ENCODE measurements at places on chromosomes 3 and 15.

GRCh38 chr15:81161160-81161673, 27.1 kb downstream of the CFAP161 start:
- no peak for DNase-seq

DNA sequence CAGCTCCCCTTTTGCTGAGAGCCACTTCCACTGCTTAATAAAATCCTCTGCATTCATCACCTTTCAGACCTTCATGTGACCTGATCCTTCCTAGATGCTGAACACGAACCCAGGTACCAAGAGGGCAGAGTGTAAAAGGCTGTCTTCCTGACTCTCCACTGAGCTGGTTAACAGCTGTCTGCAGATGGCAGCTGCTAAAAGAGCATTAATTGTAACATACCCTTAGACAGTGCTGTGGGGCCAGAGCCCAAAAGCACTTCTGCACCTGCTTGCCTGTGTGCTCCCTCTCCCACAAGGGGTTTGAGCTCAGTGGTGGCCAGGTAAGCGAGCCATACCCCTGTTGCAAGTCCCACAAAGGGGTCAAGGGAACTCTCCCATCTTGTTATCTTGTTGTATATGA, 187.3 kb downstream of the UBE2E2 start:
- no peak for DNase-seq

DNA sequence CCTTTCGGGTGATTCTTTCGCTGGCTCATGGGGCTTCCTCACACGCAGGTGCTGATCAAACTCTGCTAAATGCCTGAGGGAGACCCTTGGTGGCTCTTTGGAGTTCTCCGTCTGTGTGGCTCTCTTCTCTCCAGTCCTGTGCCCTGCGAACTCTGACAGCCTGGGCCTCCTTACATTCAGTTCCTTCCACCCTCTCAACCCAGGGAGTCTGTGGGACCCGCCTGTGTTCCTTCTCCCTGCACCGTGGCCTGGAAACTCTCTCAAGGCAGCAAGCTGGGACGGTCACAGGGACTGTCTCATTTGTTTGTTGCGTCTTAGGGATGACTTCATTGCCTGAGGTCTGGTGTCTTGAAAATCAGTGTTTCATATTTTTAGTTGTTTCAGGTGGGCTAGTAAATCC, 37.0 kb upstream of the CORO2B start:
- no peak for DNase-seq

GRCh38 chr3:35137612-35138011, 501.7 kb upstream of the ARPP21 start:
- DNase-seq = no peak

DNA sequence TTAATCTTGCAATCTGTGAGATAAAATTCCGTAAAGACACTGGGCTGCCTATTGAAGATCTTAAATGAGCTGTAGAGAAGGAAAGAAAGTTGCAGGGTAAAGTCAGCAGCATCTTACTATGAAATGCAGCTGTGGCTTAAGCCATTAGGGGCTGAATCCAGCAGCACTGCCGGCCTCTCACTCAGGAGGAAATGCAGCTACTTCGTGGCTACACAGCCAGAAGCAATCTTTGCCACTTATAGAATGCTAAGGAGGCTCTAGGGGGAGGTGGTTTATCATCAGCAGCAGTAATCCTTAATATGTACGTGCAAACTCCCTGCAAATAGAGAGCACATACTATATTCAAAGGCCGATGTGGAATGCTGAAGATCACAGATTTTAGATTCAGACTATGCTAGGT, 19.1 kb upstream of the MCTP2 start:
- no peak for DNase-seq

DNA sequence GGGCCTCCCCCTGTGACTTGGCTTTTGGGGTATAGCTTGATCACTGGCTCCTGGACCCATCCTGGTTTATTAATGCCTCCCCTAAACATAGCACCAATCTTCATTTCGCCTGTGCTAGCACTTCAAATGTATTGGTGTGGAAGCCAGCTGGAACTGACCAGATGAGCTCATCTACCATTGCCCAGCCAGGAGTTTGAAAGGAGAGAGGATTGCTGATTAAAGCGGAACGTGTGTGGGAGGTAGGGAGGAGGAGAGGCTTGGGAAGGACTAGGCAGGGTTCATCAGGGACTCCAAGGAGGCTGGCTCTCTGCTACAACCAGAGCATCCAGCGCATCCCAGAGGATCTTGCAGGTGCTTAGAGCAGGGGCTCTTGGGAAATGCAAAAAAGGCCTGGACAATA, 34.4 kb upstream of the TLE3 start:
- DNase-seq = no peak

DNA sequence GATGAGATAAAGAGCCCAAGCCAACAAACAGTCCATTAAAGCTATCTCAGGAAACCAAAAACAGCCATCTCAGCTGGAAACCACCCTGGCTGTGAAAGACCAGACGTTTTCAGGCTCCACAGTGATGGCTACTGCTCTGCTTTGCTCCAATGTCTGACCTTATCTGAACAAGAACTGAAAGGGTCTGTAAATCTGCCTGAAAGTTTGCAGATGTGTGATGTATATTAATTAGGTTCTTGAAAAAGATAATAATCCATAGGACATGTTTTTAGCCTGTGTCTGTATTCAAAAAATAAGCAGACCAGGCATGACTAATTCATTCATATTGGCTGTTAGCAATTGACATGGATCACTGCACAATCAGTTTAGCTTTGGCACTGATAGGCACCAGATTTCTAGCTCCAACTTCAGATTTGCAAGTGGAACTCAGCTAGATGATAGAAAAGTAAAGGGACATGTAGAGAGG, 611.4 kb upstream of the NAALADL2 start:
- no peak for DNase-seq

GRCh38 chr15:42090781-42091180, 3.6 kb downstream of the PLA2G4D start:
- DNase-seq = no peak

- no peak for DNase-seq
Observed at GRCh38 chr15:65249641-65250040, 37.0 kb downstream of the PARP16 start.

DNA sequence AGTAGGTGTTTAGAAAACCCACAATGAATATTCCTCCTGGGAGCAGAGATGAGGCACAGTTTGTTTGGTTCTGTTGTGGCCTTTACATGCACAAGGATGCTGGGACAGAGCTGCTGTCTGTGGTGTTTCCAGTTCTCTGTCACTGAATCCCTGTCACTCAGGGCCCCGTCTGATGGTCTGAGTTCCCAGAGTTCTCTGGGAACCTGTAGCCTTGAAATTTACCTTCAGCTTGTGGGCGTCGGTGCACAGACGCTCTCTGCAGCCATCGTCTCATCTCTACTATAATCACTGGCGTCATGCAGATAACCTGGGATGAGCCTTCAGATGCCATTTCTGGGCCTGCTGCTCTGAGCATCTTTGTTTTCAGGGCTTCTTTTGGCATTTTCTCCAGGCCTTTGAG, 81.9 kb downstream of the LRRK1 start:
- no peak for DNase-seq

DNA sequence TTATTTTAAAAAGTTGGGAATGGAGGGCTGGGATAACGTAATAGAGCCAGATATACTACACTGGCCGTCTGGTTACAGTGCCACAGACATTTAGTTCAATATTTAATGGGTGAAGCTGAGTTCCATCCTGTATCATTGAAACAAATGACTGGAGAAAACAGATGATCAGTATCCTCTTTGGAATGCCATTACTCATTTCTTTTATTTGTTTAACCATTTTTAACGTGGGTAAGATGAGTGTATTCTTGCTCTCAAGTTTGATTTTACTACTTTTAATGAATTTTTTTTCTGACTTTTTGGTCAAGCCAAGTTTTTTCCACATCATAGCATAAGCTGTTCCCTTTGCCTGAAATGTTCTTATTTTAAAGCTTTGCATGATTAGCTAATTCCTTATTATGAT, 53.9 kb upstream of the GRM7 start:
- DNase-seq = no peak

DNA sequence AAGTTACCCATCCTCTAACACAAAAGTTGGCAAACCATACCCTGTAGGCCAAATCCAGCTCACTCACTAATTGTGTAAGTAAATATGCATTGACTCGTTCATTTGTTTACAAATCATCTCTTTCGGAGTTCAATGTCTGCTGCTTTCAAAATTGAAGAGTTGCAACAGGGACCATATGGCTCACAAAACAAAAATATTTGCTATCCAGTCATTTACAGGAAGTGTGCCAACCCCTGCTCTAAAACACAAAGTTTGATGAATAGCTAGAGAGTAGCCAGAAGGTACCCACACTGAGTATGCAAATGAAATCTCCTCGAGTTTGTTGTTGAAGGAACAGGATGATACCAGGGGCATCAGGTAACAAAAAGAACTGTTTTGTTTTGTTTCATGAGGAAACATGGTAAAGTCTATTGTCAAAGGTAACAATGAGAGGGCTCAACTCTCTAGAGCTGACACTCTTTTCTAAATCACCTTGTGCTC, 236.2 kb upstream of the THBS1 start:
- DNase-seq = no peak

- no peak for DNase-seq
Observed at GRCh38 chr3:119649761-119650160, 10.6 kb downstream of the POPDC2 start.

DNA sequence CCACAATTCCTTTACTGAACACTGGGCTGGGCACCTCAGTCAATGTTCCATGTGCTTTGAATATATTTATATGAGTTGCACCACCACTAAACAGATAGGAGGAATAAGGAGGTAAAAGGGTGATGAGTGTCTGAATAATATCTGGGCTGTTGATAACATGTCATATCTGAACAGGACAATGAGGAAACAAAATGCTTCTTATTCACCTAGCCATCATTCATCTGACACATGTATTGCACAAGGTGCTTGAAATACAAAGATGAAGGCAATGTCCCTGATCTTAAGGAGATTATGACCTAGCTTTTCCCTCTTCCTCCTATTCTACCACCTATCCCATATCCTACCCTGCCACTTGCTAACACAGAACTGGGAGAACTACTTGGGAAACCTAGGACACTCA, 8.0 kb upstream of the CERS3 start:
- DNase-seq = no peak

- no peak for DNase-seq
Observed at GRCh38 chr3:63739474-63739873, 79.6 kb upstream of the C3orf49 start.

DNA sequence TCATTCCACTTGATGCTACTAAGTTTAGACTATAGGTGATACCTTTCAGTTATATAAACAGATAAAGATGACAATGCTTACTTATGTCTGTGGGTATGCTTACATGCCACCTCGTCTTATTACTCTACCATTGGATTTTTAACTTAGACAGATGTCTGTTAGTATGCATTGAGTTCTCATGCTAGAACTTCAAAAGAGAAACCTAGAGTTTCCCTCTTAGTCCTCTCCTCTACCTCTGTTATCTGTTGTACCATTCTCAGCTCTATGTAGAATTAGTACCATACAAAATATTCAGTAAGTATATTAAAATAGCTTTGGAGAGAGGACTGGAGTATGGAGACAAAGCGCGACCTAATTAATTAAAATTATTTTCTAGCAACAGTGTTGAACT, 111.3 kb downstream of the BBX start:
- no peak for DNase-seq

DNA sequence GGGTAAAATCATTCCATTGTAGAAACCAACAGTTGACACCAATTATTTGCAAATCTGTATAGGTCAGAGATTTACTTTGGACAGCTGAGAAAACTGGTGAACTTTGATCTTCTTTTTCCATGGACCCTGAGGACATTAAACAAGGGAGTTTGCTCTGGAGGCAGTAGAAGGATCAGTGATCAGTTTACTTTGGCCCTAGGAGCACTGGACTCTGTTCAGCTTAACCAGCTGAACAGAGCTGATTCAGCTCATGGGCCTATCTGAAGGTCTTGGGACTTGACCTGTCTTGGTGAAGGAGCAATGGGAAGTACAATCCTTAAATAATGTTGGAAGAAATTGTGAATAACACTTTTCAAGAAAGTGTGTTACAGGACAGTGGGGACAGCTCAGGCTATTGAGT, 15.2 kb upstream of the TF start:
- no peak for DNase-seq

DNA sequence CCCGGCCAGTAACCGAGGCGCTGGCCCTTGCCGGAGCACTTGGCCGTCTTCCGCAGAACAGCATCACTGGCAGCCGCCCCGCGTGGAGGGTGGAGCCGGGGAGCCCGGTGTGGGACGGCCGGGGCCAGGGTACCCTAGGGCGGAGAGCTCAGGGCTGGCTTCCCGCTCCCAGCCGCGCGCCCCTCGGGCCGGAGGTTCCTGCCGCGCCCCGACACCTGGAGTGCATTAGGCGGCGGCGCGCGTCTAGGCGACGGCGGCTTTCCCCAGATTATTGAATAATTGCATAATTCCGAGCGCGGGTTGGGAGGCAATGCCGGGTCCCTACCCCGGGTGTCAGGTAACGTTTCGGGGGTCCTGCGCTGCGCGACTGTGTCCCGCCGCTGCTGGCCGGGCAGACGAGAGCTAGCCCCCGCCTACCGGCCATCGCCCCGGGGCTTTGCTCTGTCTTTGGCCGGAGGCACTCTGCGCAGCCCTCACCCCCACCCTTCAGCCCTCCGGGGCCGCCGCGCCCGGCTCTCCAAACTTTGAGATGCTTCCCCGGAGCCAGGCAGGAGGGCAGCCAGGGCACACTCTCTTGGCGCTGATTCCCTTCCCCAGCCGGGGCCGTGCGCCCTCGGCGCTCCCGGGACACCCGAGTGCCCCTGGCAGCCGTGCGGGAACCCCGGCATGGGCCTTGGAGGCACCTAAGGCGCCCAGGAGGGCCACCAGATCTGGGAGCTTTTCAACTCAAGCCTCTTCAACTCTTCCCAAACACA, 749 bp downstream of the ITGA11 start:
- no peak for DNase-seq

DNA sequence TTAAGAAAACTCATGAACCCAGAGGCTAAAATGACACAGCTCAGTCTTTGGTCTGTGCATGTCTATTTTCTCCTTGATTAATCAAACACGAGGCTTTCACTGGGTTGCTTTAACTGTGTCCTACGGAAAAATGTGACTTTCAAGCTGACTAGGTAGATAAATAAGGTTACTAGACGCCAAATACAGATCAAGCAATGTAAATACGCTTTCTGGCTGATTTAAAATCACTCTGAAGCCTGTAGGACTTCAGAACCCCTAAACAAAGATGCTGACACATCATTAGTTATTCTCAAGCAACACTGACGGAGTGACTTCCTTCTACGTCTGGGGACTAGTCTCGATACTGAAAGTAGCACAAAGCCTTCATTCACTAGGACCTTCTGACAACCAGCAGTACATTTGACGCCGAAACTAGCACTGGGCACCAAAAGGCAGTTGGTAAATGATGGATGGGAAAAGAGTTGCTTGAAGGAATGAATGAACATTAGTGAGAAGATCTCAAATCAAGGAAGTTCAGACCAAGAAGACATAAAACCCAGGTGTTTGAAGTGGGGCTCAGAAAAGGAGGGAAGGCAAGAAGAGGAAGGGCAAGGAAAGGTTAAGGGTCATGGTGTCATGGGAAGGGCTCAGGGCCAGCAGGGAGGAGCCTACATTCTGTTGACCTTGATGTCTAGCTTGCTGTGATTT, 67.1 kb upstream of the CDV3 start:
- DNase-seq = no peak

- no peak for DNase-seq
Observed at GRCh38 chr3:3260870-3261269, 81.4 kb upstream of the CRBN start.

GRCh38 chr3:30984855-30985749, 90.6 kb upstream of the GADL1 start:
- DNase-seq = no peak

All from LoVo (cell line).